ENCODE measurements at places on chromosomes 16 and 17.

DNA sequence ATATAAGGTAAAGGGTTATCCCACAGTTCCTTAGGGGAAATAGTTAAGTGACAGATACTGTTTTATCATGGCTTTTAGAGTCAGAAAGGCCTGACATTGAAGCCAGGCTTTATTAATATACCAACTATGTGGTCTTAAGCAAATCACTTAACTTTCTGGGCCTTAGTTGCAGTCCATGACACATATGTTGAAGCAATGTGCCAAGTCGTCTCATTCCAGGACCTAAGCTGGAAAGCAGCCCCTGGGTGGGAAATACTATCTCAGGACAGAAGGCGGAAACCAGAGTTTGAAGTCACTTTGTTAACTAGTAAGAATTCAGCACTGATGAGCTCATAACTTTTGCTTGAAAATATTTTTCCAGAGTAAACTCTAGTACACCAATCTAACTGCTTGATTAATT, 80.0 kb downstream of the USP32 start:
- DNase-seq: no peak

DNA sequence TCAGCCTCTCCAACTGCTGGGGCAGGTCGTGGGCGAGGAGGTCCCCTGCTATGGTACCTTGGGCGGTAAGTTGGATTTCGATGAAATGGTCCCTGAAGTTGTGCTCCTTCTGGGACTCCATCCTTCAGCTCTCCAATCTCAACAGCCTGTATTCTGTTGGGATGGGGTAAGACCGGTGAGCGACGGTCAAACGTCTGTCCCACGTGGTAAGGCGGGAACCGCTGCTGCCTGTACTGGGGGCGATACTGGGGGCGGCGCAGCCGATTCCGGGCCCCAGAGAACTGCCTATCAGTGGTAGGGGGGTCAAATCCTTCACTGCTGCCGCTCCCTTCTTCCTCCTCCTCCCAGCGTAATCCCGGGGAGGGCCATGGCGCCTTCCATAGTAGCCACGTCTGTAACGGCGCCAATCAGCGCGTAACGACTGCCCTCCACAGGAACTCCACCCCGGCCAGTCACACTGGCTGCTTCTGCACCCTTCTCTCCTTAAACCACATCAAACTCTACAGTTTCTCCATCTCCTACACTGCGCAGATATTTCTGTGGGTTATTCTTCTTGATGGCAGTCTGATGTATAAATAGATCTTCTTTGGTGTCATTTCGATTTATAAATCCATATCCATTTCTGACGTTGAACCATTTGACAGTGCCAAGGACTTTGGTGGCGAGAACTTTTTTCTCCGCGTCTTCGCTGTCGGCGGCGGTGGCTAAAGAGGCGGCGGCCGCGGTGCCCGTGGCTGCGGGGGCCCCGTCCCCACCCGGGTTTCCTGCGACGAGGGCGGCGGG, 41.1 kb downstream of the AHSP start:
- no peak for DNase-seq

GRCh38 chr16:58507963-58508670, 7.2 kb upstream of the SETD6 start:
- DNase-seq: no peak

DNA sequence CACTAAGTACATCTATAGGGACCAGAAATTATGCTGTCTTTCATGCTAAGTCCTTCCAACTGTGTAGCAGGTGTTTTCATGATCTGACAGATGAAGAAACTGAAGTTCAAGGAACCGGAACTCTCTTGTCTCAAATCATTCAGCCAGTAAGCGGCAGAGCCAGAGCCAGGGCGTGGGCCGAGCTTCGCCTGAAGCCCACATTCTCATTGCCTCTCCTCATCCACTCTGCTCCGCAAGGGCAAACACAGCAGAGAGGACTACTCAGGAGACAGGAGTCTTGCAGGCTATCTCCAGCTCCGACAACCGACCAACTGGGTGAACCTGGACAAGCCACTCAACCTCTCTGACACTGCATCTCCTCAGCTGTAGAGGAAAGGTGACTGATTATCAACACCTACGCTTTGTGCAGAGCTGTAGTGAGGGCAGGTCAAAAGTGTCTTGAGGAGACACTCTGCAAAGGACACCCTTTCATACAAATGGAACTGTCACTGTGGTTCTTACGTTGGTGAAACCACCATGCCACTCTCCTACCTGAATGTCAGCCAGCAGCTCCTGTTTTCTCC, 72.9 kb downstream of the CYTH1 start:
- DNase-seq: no peak

DNA sequence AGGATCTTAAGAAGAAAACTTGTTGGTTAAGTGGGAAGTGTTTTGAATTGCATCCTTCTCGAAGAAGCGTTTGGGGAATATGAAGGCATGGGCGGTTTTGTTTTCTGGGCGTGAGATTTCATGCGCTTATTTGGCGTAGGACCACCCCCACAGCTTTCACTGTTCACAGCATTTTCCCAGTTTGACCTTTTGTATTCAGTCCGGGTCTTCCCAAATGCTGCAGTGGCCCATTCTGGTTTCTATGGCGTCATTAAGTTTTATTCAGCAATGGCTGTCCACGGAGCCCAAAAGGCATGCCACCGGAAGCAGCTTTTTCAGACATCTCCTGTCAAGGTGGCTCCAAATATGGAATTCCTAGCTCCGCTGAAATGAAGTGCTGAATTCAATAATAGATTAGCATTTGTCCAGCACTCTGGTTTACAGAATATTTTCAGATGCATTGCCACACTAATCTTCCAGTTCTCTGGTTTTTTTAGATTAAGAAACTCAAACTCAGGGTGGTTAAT, 90.6 kb upstream of the FBXO47 start:
- DNase-seq: no peak

DNA sequence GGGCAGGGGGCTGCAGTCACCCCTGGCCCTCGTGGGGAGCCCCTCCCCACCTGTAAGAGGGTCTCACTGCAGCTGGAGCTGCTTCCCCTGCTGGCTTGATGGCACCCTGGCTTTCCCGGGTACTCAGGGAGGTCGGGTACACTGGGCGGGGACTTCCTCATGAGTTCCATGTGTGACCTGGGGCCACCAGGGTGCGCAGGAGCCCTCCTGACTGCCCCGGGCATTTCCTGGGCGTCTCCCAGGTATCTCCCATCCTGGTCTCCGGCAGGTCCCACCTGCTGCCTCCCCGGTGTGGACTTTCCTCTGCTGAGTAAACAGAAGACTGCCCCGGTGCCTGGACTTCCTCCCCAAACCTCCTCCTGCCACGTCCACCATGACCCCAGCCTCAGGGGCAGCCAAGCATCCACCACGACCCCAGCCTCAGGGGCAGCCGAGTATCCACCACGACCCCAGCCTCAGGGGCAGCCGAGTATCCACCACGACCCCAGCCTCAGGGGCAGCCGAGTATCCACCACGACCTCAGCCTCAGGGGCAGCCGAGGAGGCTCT, 40.9 kb downstream of the CBFA2T3 start:
- no peak for DNase-seq

- no peak for DNase-seq
Measured at GRCh38 chr17:44092051-44092450, 21.5 kb downstream of the G6PC3 start.
